ENCODE measurements at places on chromosomes 6 and 20. TPM values are rescaled to one million over a fixed set of nuclear protein-coding genes. Genes with fewer than 3 reads are reported as not detected.
A peak's percentile ranks its signal among the peaks of the same experiment; 100 is the strongest.

Gene DTNBP1
- 7.3 TPM for total RNA-seq

Gene DLK2
- 6.2 TPM for total RNA-seq

Gene ZBP1
- total RNA-seq, result 0.09 TPM

- DNase-seq, result peak; percentile 12
Observed at GRCh38 chr6:46704562-46704961, 16.9 kb downstream of the TDRD6 start.

DNA sequence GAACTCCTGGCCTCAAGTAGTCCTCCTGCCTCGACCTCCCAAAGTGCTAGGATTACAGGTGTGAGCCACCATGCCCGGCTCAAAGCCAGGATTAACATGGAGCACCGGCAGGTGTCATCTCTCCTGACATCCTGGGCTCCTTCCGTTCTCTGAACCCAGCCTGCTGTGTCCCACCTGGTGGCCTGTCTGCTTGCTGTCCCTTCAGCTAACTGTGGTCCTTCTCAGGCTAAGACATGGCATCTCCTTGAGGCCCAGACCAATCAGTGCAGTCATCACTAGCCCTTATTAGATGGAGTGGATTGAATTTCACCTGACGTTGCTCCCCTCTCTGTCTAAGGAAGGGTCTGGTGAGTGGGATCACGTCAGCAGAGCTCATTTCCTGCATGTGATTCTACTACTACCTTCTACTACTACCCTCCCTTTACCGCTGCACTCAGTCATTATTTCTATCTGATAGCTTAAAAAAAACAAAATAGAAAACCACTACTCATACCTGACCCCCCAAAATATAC lies 28.0 kb upstream of the SYNJ2 start:
- DNase-seq, result no peak

GRCh38 chr20:45893831-45894230 lies 2.7 kb downstream of the CTSA start:
- DNase-seq, result no peak

- no peak for DNase-seq
Observed at GRCh38 chr6:56162081-56162480, 85.3 kb downstream of the COL21A1 start.

Measured in cerebellum (tissue), 4 donors.